ENCODE measurements at places on chromosomes 4 and X.

- no peak for DNase-seq
Measured at GRCh38 chr4:48428926-48429325, 54.2 kb upstream of the SLC10A4 start.

GRCh38 chr4:133148690-133149363 lies at the start of gene PCDH10:
Gene PCDH10 (plus strand): TSS chr4:133149294. CDS start chr4:133150141, 847 bp downstream.
- peak; percentile 95 for DNase-seq

GRCh38 chrX:48935301-48935670 lies 16.5 kb upstream of the PIM2 start:
- no peak for DNase-seq

- no peak for DNase-seq
Measured at GRCh38 chr4:137375111-137375850, 157.0 kb downstream of the PCDH18 start.

DNA sequence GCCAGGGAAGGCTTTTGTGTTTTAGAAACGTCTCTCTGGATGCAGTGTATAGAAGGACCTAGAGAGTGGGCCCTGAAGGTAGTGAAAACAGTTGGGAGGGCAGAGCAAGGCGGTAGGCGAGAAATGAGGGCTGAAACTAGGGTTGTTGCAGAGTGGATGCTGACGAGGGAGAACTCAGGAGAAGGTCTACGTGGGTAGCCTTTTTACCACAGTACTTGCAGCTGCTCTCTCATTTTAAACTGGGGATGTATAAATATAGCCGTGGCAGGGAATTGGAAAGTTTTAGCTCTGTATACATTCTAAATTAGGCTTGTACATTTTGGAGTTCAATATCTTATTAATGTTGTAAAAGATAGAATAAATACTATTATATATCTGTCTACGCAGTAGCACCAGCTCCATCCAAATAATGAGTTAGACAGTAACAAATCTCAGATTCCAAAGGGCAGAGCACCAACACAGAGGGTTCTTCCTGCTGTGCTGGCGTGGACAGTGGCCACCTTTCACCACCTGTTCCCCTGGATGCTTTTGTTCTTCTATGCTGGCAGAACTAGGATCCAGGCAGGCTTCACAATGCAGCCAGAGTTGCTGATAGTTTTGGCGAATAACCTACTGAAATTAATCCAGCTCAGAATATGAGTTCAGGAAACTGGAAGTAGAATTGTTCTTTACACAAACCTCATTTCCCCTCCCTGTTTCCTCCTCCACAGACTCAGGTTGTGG lies 31.7 kb downstream of the CCNG2 start:
- no peak for DNase-seq

DNA sequence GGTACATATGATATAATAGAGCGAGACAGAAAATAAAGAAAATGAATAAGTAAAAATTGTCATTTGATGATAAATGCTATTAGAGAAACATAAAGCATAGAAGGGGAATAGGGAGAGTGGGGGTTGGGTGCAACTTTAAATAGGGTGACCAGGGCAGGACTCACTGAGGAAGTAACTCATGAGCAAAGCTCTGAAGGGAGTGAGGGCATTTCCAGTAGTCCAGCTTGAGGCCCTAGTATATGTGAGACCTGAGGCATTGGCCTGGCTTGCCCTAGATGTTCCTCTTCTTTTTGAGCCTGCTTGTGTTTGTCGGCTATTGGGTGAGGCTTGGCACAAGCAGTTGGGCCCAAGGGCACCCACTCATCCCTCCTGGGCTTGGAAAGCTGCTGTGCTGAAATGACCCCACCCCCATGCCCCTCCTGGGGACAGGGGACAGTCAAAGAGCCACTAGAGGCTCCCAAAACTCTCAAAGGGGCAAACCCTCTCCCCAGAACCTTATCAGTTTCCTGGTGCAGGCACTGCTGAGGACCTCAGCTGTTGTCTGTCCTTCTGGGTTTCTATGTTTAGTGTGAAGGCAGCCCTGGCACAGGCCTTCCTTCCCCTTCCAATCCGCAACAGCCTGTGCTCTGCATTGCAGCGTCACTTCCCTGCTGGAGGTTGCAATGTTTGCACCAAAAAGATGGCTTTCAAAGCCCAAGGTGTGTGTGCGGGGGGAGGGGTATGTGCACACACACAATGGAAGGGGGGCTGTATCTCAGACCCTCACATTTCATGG lies 40.1 kb downstream of the APLN start:
- DNase-seq, result no peak

DNA sequence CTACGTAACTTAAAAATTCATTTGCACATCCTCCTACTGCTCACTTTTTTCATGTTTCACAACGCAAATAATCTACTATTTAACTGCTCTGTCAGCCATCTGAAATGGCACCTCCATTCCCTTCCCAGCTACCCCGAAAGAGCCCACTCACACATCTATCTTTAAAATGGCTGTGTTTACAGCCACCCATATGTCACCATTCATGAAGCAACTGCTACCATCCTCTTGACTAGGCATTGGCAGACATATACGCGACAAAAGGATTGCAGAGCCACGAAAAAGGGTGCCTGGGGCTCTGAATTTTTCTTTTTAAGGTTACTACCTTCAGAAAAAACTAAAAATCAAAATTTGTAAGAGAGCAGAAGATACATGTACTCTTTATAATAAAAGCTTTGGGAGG lies 11.5 kb downstream of the SH3RF1 start:
- DNase-seq, result no peak

DNA sequence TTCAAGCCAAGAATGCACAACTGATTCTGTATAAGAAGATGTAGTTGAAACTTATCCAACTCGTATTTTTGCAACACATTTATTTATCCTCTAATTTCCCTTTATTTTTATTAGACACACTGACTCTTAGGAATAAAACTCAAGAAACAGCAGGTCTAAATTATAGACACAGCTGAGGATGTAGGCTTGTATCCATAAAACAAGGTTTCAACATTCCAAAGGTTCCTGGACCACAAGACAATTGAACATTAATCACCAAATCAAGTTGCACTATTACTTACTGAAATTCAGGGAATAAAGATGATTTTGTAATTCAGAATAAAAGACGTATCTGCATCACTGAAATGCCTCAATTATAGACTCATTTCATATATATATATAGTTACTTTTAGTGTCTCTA lies 683.5 kb upstream of the GRIA3 start:
- DNase-seq, result no peak

DNA sequence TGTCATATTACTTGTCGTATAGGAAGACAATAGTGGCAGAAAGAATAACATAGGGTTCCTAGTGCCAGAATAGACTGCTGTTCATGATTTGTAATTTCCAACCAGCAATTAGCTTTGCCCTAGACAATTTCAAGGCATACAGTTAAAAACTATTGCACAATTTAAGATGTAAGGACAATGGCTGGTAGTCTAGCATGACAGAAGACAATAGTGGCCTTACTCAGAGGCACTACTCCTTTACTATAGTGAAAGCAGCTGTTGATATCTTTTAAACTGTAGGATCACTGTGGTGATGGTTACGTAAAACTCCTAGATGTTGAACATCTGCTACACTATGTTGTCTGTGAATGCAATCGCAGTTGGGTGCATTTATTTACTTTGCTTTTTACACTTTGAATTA lies 234.5 kb downstream of the RBMX2 start:
- DNase-seq, result no peak

- DNase-seq, result no peak
Measured at GRCh38 chrX:65841263-65841662, 173.8 kb downstream of the MSN start.

DNA sequence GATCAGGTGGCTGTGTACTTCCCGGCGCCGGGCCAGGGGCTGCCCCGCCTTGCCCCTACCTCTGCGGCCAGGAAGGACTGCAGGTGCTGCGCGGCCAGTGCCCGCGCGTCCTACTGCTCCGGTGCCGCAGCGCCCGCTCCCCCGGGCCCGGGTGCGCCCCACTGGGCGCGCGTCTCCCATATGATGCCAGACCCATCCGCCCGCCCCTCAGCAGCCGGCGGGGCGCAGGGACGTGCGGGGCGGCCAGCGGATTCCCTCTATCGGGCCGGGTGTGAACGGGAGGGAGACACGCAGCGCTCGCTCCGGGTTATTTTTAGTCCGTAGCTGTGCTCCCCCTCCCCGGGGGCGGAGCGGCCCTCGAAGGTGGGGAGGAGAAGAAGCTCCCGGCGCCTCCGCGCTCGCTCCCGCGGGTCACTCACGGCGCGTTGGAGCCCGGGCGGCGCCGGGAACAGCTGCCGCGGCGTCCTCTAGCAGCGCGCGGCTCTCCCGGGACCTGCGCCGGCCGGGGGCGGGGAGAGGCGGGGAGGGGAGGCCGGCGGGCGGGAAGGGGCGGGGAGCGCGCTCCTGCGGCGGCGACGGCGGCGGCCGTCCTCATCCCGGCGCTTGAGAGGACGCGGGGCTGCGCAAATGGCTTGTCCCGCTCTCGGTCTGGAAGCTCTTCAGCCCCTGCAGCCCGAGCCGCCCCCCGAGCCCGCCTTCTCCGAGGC lies 103.6 kb downstream of the UCHL1 start:
- peak; percentile 58 for DNase-seq
